ENCODE measurements at places on chromosomes 12 and 14.

DNA sequence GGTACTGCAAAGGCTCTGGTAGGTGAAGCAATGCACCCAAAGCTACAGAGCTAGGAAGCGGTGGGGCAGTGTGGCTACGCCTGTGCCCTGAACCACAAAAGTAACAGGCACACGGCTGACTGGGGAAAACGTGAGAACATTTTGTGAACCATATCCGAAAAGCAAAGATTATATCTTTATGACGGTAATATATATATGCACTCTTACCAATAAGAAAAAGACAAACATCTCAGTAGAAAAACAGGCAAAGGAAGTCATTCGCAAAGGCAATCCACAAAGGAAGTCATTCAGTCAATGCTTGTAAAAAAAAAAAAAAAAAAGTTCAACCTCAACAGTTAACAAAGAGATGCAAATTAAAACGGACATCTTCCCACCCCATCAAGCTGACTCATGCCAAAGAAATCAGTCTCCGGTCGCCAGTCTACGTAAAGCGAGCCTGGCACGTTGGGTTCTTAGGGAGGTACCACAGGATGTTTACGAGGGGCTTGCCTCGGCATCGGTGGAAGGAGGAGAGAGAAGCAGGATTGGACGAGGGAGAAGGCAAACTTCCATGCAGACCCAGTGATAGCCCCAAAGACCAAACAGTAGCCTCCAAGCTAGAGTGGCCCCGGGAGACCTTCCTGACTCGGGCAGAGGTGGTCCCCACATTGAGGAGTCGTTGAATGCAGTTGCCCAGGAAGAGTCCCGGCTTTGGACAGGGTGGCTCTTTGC, 39.4 kb upstream of the PPP2R5C start:
- no peak for DNase-seq

DNA sequence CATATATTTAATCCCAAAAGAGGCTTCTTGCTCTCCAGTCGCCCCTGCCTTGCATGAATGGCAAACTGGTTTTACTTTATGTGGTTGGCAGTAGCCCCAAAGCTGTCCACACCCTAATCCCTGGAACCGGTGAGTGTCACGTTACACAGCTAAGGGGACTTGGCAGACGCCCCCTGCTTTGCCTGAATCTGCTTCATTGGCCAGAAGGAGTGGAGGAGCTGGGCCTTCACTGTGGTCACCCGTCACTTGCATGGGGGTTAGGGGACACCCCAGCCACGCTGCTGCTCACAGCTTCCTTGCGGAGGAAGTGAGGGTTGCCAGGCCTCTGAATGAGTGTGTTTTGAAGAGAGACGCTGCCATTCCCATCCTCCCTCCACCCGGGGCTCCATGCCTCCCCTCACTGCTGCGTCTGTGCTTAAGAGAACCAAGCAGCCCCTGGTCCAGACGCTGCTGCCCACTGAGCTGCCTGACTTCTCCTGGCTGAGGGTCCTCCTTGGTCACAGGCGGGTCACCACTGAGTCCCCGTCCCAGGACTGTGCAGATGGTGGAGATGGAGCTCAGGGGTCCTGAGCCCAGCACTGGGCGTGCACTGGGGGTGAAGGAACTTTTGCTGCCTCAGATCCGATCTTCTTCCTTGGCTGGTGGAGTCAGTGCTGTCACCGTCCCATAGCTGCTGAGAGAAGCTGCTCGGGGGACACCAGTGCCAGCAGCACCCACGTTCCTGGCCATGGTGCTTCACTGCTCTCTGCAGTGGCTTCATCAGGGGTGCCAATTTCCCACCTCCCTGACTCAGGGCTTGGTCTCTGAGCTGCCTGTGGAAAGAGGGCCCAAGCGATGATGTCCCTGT, 39.8 kb downstream of the GALNT9 start:
- DNase-seq, result no peak

GRCh38 chr12:131555866-131556265, 155.0 kb upstream of the SFSWAP start:
- no peak for DNase-seq

- DNase-seq, result no peak
Measured at GRCh38 chr12:109458771-109459208, 18.3 kb downstream of the KCTD10 start.

DNA sequence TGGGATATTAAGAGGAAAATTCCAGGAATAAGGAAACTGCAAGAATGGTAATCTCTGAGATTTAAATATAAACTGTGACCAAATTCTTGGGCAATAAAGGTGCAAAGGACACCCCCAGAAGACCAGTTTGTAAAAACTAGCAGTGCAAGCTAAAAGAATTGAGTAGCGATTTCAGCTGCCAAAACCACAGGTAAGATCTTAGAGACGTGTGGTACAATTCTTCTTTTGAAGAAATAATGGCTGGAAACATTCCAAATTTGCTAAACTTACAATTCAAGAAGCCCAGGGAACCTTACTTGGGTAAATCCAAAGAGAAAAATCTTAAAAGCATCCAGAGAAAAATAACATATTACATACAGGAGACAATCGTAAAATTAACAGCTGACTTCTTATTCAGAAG, 12.0 kb downstream of the CATSPERB start:
- no peak for DNase-seq

DNA sequence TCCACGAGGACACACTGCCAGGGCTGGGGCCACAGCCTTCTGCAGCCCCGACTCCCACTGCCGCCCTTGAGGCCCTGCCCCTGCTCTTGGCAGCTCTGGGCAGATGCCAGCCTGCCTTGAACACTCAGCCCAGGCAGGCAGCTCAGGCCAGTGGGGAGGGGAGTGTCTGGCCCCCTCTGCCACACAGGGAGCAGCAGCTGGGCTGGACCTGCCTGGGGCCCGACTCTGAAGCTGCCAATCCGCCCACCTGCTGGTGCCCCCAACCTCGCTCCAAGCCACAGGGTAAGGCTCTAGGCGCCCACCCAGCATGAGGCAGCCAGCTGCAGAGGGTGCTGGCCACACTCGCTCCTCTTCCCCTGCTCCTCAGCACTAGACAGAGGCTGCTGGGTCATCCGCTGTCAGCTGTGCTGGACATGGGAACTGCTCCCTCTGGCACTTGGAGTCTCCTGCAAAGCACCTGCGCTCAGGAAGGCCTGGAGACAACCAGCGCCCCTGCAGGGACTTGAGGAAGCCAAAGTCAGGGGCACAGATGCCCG, 24.6 kb upstream of the NUDT14 start:
- DNase-seq, result no peak

GRCh38 chr14:94284221-94284620, 8.8 kb downstream of the SERPINA10 start:
- no peak for DNase-seq

- DNase-seq, result no peak
Measured at GRCh38 chr12:14824012-14824634, 10.1 kb upstream of the SMCO3 start.

- no peak for DNase-seq
Measured at GRCh38 chr12:27161458-27162228, 79.3 kb upstream of the C12orf71 start.

GRCh38 chr14:77495334-77495733, 3.3 kb downstream of the ISM2 start:
- DNase-seq, result no peak

DNA sequence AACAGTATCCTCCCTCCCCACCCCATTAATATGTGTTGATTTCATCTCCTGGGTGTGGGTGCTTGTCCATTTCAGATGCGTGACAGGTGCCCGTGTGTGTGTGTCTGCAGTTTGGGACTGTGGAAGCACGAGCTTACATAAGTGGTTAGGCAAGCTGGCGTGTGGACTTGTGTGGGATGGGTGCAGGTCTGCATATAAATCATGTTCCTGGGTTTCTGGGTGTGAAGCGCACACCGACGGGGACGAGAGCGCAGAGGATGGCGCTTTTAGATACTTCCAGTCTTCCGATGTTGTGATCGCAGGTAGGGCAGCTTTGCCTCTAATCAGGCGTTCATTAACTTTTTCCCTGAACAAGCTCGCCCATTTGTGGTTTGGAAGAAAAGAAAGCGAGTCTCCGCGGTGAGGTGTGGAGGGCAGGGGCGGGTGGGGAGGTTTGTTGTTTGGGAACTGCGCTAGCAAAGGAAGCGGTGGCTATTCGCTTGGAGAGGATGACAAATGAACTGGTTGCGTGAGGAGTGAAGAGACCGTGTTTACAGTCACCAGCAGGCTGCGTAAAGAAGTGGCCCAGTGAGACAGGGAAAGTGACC, 865 bp downstream of the RGS6 start:
- no peak for DNase-seq

- DNase-seq, result no peak
Measured at GRCh38 chr12:27209257-27209910, 34.7 kb upstream of the STK38L start.

DNA sequence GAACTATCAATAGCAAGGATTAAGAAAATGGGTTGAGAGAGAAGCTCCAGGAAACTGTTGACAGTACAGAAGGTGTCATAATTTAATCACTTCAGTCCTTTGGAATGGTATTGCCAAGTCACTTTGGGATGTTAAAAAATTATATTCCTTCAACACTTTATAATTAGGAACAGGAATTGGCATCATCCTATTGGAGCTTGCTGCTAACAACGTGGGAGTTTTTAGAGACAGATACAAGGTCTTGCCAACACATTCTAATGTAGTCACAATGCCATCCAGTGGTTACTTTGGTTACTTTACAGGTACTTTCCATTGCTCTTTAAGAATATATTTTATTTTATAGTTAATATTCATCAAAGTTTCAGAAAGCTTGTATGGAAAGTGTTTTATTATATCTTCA, 310.1 kb downstream of the SYT1 start:
- peak; percentile 7 for DNase-seq

DNA sequence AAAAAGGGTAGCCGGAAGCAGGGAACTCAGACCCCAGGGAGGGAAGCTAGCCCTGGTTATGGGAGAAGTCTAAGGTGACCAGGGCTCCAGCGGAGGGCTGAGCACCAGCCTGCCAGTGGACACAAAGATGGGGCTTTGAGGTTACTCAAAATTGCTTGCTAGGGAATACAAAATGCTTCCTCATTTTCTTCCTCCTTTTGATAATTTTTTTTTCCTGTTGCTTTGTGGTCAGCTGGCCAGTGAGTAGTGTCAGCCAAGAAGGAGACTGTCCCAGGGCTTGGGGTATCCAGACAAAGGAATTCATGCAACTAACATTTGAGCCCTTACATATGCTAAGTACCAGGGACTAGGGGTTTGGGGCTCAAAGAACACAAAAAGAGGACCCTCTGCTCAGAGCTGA, 206.2 kb downstream of the PPM1H start:
- no peak for DNase-seq

- no peak for DNase-seq
Measured at GRCh38 chr12:91617818-91618217, 435.2 kb upstream of the DCN start.

DNA sequence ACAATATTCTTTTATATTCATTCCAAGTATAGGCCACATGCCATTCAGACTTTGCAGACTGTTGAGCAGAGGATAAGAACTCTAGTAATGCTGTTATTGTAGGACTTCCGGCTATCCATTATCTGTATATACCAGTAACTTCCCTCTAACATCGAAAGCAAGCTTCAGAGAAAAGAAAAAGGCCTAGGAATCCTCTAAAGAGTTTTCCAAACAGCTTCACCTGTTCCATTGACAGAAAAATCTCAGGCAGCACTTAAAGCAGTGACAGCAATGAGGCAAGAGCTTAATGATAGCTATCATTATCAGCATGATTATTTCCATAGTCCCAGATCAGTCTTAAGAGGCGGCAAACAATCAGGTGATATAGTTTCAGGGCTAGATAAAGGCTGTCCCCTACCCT, 1.8 kb downstream of the CPNE8 start:
- DNase-seq, result no peak

DNA sequence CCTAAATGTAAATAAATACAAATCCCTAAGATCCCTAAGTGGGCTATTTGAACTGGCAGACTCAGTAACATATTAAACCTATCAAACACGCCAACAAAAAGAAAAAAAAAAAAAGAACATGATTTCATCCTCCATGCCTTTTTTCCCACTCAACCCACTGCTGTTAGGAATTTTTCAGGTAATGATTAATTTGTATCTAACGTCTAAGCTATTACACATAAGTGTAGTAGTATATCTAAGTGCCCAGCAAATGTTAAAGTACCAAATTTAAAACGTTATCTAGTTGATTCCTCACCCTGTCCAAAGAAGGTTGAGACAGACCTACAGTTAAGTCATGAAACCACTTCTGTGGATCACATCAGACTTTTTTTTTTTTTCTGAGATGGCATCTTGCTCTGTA, 16.4 kb upstream of the ARID4A start:
- no peak for DNase-seq

DNA sequence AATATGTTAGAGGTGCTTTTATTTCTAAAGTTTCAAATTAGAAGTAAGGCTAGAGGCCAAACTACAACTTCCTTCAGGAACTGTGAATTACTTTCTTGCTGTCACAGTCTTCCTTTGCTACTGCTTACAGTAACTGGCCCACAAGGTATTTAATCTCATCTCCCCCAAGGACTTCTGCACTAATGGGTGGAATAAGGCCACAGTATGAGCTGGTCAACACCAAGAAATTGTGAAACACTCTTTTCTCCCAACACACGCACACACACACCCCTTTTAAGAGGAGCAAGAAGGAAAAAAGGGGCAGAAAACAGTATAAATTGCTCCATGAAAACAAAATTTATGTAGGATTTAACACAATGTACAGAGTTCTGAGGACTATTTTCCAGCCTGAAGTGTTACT, 45.6 kb downstream of the SCAF11 start:
- DNase-seq, result no peak

GRCh38 chr12:113796852-113797534, 169.1 kb downstream of the RBM19 start:
- DNase-seq, result no peak

GRCh38 chr12:52914576-52915121, 9.8 kb upstream of the KRT8 start:
- no peak for DNase-seq

- no peak for DNase-seq
Measured at GRCh38 chr14:105933238-105933637, 406.9 kb downstream of the TMEM121 start.

GRCh38 chr12:95553197-95553943, 2.1 kb upstream of the USP44 start:
- no peak for DNase-seq

GRCh38 chr12:69655616-69656340, 43.3 kb downstream of the BEST3 start:
- DNase-seq, result peak; percentile 30

- DNase-seq, result peak; percentile 87
Measured at GRCh38 chr12:112409064-112409905, at the start of gene RPL6. Gene RPL6, minus strand, starts transcription at chr12:112409605. Its CDS starts 949 bp downstream, at chr12:112408656.

GRCh38 chr12:93015871-93016751, 87.0 kb upstream of the EEA1 start:
- peak; percentile 81 for DNase-seq

GRCh38 chr14:43540948-43541347, 966.1 kb downstream of the FSCB start:
- peak; percentile 55 for DNase-seq
